ENCODE measurements at places on chromosomes 7 and 10.

GRCh38 chr7:151311294-151311864, 30.2 kb upstream of the NUB1 start:
- DNase-seq, result no peak

- DNase-seq, result no peak
These were observed 22.2 kb downstream of the CDNF start for GRCh38 chr10:14815681-14816080.

DNA sequence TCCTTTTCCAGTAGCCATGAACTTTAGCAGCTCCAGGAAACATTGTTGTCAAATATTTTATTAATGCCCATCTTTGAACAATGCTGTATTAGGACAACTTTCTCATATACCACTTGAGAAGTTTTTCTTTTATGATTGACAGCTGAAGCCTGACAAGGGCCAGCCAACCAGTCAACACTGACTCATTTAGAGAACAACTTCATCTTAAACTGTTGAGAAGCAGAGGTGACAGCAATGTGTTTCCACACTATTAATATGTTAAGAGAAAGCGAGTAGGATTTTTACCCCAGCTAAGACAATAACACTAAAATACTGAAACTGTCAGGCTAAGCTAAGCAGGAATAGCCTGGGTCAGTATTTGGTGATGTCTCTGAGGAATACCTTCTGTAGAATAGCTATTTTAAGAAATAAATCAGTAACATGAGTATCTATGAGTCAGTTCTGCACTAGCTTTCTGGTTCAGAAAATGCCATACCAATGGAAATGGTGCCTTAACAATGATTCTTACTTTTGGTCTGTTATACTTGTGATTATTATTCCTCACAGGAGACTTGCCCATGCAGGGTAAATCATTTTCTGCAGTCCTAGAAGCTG, 168.8 kb upstream of the POT1 start:
- no peak for DNase-seq

GRCh38 chr10:43137717-43138020, 576 bp upstream of the CSGALNACT2 start:
- DNase-seq, result peak; percentile 87

DNA sequence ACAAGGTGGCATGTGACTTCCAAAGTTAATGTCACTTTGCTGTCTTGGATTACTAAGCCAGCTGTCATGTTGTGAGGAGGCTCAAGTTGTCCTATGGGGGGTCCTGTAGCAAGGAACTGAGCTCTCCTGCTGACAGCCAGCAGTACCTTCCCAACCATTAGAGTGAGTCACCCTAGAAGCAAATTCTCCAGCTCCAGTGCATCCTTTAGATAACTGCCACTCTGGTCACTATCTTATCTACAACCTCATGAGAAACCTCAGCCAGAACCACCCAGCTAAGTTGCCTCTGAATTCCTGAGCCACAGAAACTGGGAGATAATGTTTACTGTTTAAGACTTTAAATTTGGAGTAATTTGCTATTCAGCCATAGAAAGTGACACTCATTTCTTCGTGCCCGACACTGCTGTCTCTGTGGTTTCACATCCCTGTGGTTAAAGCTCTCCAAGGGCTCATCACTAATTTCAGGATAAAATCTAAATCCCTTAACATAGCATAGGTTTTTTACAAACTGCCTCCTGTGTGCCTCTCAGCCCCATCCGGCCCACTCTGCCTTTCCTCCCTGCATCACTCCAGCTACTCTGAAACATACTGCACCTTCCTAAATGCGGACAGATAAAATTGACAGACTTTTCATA, 83.5 kb downstream of the PRR15 start:
- no peak for DNase-seq

GRCh38 chr7:98251231-98251600, 816 bp downstream of the TECPR1 start:
- no peak for DNase-seq

DNA sequence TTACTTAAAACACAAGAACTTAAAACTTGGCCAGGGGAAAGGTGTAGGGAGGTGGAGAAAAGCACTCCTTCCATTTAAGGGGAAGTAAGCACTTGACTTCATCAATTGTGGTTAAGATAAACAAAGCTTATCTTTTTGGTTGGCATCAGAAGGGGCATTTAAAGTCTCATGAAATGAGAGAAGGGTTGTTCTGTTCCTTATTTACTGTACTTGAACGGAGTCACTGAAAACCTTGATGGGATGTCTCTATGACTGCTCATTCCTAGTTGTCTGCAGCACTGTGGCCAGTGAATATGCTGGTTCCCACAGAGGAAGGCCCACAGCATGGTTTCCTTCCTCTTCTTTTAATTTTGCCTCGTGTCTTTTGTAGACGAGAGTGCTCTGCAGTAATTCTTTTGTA, 229.3 kb downstream of the AUTS2 start:
- no peak for DNase-seq

DNA sequence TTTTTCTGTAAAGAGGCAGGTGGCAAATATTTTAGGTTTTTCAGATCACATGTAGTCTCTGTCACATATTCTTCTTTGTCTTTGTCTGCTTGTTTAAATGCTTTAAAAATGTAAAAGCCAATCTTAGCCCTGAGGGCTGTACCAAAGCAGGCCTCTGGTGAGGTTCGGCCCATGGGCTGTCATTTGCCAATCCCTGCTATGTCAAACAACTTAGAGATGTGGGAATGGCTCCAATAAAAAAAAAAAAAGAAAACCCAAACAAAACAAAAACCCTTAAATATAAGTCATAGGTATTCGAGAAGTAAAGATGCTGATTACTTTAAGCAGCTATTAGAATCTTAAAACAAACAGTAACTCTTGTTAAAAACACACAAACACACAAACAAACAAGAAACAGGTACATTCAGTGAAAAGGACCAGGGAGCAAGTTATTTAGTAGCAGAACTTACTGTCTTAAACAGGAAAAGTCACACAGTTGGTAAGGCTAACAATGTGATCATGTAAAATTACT, 61.4 kb upstream of the NAMPT start:
- DNase-seq, result no peak

DNA sequence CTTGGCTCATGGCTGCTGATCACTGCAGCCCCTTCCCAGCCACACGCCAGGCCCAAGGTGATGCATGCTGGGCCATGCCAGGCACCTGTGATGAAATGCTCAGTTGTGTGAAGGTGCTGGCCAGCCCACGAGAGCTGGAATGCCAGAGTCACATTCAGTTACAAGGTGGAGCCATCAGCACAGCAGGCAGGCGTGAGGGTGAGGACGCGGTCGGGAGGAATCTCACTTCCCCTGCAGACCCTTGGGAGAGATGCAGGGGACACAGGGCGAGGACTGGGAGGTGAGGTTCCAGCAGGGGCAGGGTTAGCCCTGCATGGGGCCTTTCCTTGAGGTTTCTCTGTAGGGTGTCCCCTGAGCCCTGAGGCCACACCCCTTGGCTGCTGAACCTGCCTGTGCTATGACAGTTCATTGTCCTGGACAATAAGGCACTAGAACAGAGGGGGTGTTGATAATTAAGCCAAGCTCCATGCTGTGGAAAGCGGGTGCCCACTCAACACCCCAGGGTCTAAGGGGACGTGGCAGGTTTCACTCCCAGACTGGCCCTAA, 82.4 kb downstream of the ADARB2 start:
- no peak for DNase-seq

DNA sequence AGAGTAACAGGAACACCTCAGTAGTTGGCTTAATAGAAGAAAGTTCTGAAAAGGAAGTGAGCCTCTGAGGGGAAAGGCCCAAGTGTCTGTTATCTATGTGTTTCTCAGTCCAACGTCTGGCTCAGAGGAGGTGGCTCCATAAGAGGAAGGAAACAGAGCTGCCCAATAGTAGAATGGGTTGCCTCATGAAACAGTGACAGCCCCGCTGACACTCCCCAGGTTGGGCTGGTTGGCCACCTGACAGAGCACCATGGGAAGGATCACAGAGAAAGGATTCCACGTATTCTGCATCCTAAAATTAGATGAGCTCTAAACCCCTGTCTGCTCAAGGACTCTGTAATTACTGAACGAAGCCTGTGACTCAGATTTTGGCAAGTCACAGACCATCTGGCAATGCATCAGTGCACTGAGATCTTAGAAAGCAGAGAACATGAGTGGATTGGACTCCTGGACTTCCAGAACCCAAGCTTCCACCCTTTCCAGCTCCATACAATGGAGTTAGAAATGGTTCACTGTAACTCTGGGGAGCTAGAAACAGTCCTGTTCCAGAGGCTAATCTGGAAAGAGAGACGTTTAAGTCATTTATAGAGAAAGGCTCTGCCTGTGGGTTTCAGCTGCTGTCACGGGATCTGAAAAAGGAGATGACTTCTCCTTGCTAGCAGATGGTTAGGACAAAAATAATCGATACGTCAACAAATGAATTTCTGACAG, 2.9 kb downstream of the PKD2L1 start:
- DNase-seq, result no peak

DNA sequence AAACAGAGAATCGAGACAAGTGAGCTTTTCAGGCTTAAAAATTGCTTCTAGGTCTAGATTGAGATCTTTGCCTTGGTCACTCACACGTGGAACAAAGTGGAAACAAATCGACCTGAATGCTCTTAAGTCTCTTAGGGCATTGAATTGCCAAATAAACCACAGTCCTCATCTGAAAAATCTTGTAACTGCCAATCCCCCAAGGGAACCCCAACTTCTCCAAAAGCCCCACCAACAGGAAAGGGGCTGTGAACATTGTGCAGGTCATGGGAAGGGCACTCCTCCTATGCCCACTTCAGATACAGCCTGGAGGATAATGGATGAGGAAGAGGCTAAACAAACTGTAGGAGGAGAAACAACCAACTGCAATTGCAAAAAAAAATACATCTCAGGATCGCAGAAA, 91.3 kb downstream of the DGKI start:
- DNase-seq, result no peak

DNA sequence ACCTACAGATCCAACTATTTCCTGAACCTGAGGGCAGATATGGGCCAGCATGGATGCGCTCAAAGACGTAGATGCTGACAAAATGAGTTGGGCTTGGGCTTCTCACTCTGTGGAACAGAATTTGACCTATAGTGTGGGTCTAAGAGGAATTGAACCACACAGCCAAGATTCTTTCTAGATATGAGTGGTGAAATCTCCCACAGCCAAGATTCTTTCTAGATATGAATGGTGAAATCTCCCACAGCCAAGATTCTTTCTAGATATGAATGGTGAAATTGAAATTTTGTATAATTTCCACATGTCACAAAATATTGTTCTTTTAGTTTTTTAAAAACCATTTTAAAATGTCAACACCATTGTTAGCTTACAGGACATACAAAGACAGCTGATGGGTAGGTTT, 215.4 kb upstream of the LRGUK start:
- no peak for DNase-seq

DNA sequence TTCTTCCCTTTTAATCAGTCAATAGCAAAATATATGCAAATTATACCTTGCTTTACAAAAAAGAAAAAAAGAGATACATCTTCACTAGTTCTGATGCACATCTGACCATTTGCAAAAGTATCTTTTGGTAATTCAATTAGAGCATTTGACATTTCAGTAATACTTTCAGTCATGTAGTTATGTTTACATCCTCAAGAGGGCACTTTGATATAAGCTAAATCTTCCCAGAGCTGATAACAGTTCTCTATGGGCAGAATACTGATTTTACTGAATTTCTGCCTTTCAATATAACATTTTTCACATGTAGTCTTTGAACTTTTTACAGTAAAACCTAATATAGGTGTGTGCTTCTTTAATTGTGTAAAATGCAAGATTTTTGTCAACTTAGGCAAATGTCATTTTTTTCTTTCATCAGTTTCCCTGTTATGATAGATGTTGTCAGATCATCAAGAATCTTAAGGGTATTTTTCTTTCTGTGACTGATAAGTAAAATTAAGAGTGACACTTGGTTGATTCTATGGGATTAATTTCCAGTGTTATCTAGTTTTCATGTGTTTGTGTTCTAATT, 703.5 kb upstream of the SEMA3D start:
- DNase-seq, result no peak

GRCh38 chr7:4962872-4963775, 4.1 kb upstream of the MMD2 start:
- no peak for DNase-seq

GRCh38 chr7:16167526-16167925, 253.8 kb downstream of the CRPPA start:
- DNase-seq, result no peak

DNA sequence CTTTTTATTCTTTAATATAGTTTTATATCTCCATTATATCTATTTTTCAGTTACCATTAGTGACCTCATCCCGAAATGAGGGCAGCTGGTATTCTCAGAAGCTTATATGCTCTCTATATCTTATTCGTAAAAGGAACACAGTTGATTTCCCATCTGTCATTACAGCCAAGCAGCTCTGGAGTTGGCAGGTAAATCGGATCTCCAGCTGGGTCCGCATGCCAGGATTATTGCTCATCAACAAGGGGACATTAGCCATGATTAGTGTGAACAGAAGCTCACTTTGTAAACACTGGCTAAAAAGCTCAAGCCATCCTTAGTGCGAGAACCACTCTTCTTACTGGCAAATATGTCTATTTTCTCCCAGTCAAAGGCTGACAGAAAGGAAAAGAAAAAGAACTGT, 180.3 kb downstream of the NPSR1 start:
- DNase-seq, result no peak
